Subcutaneous adipose tissue (tissue), 4 donors: ENCODE measurements at places on chromosomes 4 and X. TPM values are rescaled to one million over a fixed set of nuclear protein-coding genes. Genes with fewer than 3 reads are reported as not detected.

Gene GPC4
- total RNA-seq: 15.0 TPM

Gene SH3D19
- total RNA-seq: 357 TPM

Gene HOPX
- 3.3 TPM for total RNA-seq

Gene ODAM
- not detected for total RNA-seq

Gene AFF2
- total RNA-seq: 9.5 TPM

Gene PHEX
- not detected for total RNA-seq

Gene DCAF4L1
- 0.85 TPM for total RNA-seq

Gene SRPX
- total RNA-seq: 378 TPM

Gene GABRB1
- not detected for total RNA-seq
